ENCODE measurements at places on chromosomes 6 and 20.
A peak's percentile ranks its signal among the peaks of the same experiment; 100 is the strongest.

DNA sequence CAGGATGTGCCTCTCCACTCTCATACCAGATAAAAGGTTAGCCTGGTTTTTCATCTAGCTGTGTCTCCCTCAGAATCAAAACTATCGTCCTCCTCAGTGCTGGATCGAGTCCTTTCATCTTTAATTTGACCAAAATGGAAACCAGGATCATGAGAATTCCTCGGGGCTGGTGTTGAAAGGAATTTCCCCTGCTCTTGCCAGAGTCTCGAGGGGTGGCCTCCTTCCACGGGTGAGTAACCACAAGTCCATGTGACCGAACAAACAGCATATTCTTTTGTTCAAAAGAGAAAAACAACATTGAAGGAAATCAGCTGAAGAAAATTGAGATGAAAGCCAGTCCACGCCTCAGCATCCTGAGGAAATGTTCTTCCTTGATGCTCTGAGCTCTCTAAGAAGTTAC is 165.9 kb upstream of the CDYL start:
- DNase-seq, result no peak

- DNase-seq, result no peak
Observed at GRCh38 chr6:163635731-163636364, 221.3 kb downstream of the QKI start.

- DNase-seq, result no peak
Observed at GRCh38 chr6:152836523-152836922, 85.9 kb downstream of the VIP start.

DNA sequence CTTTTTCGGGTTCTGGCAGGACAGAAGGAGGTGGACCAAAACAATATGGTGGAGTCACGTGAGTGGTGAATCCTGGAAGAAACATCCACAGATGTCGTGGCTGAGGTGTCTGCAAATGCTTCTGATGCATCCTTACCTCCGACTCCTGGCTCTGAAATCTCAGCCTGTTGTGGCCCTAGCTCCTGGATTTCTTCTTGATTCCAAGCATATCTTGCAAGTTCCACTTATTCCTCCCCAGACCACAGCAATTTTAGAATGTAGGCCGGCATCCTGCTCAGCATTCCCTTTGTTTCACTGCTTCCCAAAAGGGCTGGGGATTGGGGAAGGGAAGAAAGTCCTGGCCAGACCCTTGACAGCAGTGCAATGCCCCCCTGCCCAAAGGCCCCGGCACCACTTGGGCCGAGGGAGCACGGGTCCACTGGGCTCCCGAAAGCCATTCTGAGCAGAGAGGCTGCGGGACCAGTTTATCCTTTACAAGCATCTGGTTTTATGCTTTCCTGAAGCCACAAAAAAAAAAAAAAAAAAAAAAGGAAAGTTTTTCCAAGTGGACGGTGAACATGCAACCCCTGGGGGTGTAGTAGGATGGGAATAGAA is 200.9 kb upstream of the RNF24 start:
- DNase-seq, result no peak

DNA sequence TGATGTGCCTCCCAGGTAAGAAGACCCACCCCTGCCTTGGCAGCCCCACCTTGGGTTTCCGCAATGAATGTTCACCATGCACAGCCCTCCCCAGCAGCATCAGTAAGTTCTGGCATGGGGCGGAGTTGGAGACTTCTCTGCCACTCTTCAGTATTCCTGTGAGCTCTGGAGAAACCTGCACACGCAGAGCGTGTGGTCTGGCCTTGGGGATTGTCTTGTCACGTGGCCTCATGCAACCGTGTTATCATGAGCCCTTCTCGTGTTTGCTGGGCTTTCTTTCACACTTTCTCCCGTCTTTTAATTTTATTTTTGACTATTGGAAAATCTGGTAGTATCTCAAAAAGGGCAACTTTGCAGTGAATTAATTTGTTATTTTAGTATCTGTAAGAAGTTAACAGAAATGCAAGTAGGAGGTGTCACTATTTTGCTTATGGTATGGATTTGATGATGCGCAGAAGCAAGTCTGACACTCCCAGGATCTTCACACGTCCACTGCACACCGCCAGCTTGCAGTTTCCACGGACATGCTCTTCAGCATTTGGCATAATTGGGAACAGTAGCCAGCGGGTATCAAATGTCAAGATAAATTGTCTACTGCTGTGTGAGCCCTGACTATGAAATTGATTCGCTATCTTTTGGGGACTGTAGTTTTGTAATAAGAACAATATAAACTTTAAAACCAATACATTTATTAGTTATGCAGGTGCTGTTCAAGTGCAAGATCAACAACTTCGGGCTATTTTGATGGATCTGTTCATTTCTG is 463.5 kb downstream of the QKI start:
- no peak for DNase-seq

- DNase-seq, result no peak
Observed at GRCh38 chr6:30881392-30882203, 2.7 kb upstream of the DDR1 start.

DNA sequence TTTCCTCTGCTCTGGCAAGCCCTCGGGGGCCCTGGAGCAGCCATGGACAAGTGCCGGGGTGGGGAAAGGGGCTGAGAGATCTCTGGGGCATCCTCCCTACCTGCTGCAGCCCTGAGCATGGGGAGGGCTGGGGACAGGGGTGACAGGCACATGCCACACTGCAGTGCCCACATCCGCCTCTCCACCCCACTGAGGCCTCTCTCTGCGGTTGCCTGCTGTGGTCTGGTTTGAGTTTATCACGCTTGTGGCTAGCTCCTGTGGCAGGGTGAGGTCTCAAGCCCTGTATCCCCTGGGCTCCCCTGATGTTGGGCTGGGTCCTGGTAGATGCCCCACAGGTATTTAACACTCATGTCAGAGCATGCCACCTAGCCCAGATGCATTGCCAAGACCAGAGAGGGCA is 52.9 kb upstream of the MLN start:
- peak; percentile 87 for DNase-seq

DNA sequence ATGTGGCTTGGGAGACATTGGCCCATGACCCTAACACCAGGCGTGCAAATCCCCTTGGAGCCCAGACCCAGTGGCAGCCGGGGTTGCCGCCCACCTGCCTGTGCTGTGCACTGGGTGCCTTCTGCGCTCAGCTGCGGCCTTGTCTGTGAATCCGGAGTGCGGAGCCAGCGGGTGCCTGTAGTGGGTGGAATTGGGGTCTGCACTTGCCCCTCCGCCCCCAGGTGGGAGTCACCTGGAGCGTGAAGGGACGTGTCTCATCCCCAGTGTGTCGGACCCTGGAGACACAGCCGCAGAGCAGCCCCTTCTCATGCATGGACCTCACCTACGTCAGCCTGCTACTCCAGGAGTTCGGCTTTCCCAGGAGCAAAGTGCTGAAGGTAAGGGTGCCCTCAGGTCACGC is 22.9 kb upstream of the PYGB start:
- no peak for DNase-seq

DNA sequence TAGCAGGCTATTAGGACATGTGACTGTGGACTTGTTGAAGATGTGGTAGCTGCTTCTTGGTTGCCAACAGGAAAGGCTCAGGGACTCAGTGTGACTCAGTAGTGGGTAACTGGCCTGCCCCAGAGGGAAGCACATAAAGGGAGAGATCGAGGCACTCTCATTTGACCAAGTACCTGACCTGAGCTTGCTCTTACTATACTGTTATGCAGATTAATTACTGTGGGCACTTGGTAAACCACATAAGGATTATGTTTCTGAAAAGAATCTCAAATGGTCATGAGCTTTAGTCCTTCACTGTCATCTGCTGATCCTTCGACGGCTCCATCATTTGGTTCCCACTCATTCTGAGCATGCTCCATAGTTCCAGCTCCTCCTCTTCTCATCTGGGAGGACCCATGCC is 48.2 kb upstream of the RPL7L1 start:
- no peak for DNase-seq

DNA sequence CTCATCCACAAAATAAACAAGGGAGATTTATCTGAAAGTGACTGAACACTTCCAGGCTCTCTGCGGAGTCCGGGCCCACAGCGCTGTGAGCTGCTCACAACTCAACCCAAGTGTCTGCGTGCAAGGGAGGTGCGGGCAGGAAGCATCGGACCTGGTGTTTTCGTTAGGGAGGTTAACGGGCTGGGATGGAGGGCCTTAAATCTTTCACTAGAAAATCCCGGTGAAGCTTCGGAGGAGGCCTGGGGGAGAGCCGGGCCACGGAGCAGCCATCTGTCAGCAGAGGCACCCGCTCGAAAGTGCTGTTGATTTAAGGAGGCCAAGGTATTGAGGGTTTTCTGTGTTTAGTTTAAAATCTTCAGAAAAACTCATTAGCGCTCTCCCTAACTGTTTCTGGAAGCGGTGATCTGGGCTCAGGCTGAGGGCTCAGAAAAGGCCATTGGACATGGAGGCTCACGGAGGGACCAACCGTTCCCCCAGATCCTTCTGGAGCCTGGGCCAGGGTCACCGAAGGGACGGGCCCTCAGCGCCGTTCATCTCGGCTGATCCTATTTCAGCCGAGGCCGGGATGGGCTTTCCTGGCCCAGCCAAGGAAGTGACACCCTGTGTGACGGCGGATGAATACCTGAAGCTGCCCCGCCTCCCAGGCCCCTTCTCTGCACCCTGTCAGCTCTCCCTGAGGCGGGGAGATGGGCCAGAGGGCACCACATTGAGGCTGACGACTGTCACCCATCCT is 20.7 kb downstream of the GATA5 start:
- no peak for DNase-seq

- no peak for DNase-seq
Observed at GRCh38 chr20:63576311-63576710, 2.3 kb upstream of the HELZ2 start.

DNA sequence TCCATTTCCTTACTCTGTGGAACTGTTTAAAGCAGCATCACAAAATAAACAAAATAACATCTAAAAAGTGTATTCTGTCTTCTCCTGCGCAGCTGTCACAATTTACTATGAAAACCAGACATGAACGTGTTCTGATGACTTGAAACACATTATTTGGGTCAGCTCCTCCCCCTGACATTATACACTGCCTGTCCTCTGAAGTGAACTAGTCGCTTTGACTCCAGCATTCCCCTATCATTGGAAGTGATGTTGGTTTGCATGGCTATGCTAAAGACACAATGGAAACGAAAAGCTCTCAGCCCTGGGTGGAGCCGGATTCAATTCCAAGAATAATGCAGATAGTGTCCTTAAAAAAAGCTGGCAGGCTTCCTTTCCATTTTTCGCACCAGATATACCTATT is 125.9 kb downstream of the FYN start:
- DNase-seq, result no peak

DNA sequence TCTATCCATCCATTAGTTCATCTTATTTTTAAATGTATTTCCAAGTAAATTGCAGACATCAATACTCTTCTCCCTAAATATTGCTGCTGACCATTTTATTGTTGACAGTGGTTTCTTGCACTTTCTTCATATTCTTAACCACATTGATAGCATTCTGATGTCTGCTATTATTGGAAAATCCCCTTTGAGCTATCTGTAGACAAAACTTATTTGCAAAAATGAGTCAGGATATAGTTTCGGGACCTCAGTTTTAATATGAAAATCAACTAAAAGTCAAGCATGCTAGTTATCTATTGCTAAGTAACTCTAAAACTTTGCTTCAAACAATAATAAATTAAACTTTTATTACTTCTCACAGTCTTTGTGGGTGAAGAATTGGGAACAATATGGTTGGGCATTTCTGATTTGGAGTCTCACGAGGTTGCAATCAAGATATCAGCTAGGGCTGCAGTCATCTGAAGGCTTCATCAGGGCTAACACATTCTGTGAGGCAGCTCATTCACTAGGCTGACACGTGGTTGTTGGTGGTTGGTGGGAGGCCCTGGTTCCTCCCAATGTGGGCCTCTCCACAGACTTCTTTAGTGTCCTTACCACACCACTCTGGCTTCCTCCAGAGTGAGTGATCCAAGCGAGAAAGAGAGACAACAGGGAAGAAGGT is 32.7 kb downstream of the CD109 start:
- no peak for DNase-seq

DNA sequence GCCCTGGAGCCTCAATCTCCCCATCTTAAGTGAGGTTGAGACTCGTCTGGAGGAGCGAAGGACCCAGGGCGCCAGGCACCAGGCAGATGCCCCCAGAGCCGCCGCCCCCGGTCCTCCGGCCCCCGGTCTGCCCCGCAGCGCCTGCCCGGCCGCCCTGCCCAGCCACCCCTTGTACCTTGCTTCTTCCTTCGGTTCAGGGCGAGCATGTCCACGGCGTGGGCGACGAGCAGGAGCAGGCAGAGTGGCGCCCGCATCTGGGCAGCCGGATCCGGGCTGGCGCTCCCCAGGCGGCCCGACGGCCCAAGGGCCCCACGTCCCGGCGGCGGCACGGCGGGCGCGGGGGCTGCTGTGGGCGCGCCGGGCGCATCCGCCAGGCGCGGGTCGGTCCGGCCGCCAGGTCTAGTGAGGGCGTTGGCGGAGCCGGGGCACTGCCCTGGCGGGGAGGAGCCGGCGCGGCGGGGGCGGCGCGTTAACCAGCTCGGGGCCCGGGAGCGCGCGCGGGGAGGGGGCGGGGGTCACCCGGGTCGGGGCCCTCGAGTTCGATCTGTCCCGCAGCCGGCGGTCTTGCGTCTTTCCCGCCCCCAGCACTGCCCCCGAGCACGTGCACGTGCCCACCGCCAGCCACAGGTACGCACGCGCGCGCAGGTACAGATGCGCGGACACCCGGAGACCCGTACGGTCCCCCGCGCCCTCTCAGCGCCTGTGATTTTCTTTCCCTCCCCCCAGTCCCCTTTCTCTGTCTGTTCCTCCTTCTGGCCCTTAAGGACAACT is at the start of gene RSPO4:
TSS of gene RSPO4 (minus strand) at position 401 of the 771 bp plus-strand sequence. CDS start at position 254, 147 bp downstream.
- no peak for DNase-seq

DNA sequence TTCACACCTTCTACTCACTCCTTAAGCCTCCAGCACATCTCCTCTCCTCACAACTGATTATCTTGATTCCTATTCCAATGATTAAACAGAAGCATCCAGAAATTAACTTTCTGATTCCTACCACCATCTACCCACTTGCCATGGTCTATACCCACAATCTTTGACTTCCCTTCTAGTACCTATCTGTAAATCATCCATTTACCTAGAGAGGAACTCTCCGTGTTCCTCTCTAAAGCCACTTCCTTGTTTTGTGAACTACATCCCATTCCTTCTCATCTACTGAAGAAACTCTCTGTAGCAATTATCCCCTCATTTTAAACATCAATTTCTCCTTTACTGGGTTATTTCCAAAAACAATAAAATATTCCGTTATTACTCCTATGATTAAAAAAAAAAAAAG is 167.3 kb downstream of the ARHGAP18 start:
- no peak for DNase-seq

GRCh38 chr20:40785346-40785745 is 96.3 kb upstream of the MAFB start:
- DNase-seq, result no peak

- no peak for DNase-seq
Observed at GRCh38 chr20:43459022-43459942, 1.6 kb downstream of the SRSF6 start.

DNA sequence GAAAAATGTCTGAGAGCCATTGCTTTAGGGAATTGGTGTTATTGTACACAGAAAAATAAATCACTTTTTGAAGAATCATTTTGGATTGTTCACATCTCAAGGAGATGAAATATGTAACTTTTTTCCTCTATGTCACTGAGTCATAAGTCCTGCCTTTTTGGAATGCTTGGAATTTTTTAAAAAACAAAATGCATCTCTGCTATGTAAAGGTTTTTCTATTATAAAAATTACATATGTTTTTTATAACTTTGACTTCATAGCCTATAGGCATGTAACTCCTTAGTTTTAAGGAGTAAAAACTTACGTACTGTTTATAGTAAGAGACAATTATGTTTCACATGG is 8.7 kb downstream of the RNF144B start:
- no peak for DNase-seq

Measured in stimulated activated effector memory CD8-positive, alpha-beta T cell treated with anti-CD3 and anti-CD28 coated beads, Interleukin-12 subunit alpha, Interleukin-12 subunit beta, amount 100 ng/mL, for 72 hours (primary cell).